RPMI7951 (cell line): ENCODE measurements at places on chromosomes 2 and 18. TPM values are rescaled to one million over a fixed set of nuclear protein-coding genes. Genes with fewer than 3 reads are reported as not detected.

GRCh38 chr2:149616681-149617456 lies 29.3 kb upstream of the MMADHC start:
- DNase-seq = no peak

GRCh38 chr2:161250864-161251436 lies 57.3 kb upstream of the PSMD14 start:
- DNase-seq = peak; percentile 51

DNA sequence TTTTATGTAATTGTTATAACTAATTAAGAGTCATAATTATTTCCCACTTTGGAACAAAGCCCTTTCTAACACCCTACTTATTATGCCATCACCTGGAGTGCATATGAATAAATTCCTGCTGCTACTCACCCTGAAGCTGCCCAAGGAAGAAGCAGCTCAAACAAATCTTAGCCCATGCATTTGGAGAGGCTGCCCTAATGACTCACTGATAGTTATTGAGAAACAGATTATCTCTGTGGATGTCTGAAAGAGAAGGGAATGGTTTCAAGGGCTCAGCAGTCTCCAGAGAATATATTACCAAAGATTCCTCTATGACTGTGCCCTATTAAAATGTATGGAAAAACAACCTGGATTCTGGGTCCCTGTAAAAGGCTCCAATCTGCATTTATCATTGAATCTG lies 81.0 kb downstream of the GPR39 start:
- peak; percentile 50 for DNase-seq

DNA sequence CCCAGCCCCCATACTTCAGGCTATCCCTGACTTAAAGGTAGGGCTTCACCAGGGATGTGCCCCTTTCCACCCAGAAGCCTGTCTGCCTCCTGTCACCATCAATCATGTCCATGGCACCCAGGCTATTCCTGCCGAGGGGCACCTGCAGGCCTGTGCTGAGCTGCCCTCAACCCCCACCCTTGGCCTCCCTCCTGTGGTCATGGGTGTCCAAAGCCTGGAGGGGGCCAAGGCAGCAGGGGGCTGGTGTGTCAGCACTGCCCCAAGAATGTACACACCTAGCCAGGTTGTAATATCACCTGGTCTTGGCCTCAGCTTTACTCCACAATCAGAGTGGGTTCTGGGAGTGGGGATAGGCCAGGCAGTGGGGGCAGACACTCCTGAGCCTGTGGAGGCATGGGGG lies 69.3 kb downstream of the SUCLG1 start:
- no peak for DNase-seq

DNA sequence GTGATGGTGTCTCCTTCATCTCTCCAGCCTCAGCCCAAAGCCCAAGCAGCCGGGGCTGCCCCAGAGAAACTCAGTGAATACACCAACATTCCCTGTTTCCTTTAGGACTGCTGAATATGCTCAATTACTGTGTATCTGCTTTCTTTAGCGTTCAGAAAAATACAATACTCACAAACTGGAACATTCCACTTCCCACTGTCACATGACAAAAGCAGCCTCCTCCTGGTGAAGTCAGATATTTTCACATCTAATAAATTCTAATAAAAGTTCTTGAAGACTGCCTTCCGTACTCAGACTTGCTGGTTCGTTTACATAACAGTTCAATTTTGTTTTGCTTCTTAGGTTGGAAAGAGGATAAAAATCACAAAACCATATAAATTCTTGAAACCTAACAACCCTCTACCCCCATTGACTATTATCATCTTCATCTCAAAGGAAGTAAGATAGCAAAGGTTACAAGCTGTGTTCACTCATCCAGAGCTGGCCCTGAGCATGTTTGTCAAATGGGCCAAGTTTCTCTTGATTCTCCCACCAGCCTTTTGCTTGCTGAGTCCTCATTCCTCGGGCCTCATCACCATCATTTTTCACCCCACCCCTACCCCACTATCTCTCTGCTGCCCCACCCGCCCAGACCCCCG lies 190.8 kb upstream of the HNRNPA3 start:
- no peak for DNase-seq

DNA sequence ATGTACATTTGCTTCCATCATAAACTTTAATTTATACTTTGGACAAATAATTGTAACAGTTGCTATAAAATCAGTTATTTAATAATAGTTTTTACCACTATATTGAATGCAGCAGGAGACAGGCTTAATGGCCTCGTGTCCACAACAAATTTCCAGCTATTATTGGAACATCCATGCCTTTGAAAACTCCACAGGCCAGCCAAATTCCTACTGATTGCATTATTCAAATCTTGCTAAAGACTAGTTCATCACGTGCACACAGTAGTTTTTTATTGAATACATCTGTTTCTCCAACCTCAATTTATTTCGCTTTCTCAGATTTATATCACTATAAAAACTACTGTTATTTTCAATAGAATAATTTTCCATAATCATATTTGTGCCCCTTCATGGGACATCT lies 18.4 kb upstream of the PTPRM start:
- no peak for DNase-seq

- peak; percentile 7 for DNase-seq
These were observed 261.6 kb upstream of the SPOPL start for GRCh38 chr2:138239902-138240491.

GRCh38 chr2:166180951-166181812 lies 53.4 kb upstream of the SCN1A start:
- peak; percentile 49 for DNase-seq

- no peak for DNase-seq
These were observed 225.1 kb downstream of the PIEZO2 start for GRCh38 chr18:10924290-10924689.

DNA sequence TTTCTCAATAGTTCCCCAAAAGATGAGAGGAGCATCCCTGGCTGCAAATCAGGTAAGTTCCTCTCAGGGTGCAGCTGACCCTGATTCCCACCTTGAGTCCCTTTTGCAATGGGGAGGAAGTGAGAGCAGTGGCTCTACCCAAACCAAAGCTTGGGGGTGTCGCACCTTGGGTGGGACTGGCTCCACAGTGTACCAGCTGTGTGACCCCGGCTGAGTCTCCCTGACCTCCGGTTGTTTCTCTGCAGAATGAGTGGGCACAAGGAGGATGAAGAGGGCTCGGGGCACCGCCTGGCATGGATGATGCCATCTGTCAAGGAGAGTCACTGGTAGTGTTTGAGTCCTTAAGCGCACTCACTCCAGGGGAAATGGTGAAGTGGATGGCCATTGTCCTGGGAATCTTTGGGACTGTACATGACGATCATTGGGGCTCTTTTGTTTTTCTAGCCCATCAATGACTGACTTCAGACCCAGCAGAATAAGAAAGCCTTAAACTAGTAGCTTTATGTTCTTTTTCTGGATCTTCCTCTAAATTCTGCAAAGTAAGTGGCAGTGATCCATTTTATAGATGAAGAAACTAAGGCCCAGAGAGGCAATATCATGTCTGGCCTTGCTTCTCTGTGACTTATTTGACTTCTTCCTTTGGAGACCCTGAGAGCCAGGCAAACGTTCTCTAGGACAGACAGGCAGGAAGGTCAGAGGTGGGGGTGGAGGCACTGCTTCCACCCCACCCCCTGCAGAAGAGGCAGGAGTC lies 106.3 kb upstream of the ST3GAL5 start:
- DNase-seq = no peak

- DNase-seq = peak; percentile 80
These were observed 171.2 kb downstream of the TMEM247 start for GRCh38 chr2:46650556-46651001.

- DNase-seq = no peak
These were observed 237.4 kb downstream of the SETBP1 start for GRCh38 chr18:44918142-44918476.

The SIX3 gene
- not detected in 2 replicates for total RNA-seq

The KCNIP3 gene
- 4.1 and 10.8 TPM in 2 replicates for total RNA-seq

The ANAPC1 gene
- 43.4 and 57.0 TPM in 2 replicates for total RNA-seq

The SLC9A4 gene
- not detected in 2 replicates for total RNA-seq

The UGT1A3 gene
- not detected in 2 replicates for total RNA-seq

The FOXI3 gene
- not detected in 2 replicates for total RNA-seq

The ZSWIM2 gene
- not detected in 2 replicates for total RNA-seq
